ENCODE measurements at places on chromosomes 1 and 21. TPM values are rescaled to one million over a fixed set of nuclear protein-coding genes. Genes with fewer than 3 reads are reported as not detected.

DNA sequence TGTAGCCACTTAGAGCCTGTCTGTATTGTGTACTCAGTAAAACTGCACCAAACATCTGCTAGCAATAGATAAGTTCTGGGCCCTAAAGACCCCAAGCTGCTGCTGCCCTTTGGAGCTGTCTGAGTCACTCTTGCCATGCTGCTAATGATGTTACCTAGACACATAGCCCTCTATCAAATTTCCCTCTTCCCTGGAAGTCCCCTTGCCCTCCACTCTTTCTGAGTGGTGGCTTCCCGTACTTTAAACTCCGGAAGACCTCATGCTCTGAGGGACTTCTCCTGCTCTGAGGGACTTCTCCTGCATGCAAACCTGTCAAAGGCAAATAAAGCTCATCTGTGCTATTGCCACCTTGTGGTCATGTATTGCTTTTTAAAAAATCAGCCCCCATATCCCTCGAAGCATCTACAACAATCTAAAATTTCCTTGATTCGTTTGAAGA lies 34.0 kb downstream of the FH start:
- no peak for DNase-seq

DNA sequence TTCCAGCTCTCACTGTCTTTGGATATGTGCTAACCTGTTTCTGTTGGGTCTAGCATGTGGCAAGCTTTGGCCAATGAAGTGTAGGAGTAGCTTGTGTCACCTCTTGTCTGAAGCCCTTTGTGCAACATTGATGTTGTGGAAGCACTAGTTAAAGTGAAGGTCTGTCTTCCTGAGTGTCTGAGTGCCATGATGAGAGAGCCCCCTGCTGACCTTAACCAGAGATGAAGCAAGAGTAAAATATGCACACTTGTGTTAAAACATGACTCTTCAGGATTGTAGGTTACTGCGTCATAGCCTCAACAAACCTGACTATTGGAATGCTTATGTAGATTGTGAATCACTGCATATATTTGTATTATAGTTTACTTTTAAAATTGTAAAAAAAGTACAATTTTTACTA lies 103.7 kb downstream of the NCAM2 start:
- DNase-seq = no peak

DNA sequence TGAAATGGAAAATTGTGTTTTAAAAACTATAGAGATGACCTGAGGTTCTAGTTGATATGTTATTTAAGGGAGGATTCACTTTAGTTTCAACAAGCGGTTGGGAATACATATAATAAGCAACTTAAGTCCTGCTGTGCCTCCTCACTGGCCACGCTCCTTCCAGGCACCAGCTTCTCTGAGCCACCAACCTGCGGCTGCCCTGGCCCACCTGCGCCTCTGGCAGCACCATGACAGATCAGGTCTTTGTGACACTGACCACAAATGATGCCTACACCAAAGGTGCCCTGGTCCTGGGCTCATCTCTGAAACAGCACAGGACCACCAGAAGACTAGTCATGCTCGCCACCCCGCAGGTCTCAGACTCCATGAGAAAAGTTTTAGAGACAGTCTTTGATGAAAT lies 7.0 kb upstream of the USP24 start:
- DNase-seq = no peak

DNA sequence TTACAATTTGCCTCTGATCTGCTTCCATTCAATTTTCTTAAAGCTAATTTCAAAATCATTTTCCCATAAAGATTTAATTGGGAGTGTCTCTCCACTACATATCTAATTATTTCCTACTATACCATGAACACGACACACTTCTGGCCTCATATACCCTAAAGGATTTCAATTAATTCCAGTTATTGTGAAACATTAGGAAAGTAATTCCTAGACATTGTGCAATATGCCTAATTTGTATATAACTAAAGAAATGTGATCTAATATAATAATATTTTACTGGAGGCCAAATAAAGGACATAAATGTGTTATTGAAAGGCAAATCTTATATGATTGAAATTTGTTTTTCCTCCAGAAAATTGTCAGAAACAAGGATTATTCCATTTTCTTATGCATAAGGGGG lies 727.2 kb upstream of the ADGRL2 start:
- DNase-seq = no peak

- DNase-seq = no peak
These were observed 222.0 kb upstream of the PKN2 start for GRCh38 chr1:88462096-88462487.

DNA sequence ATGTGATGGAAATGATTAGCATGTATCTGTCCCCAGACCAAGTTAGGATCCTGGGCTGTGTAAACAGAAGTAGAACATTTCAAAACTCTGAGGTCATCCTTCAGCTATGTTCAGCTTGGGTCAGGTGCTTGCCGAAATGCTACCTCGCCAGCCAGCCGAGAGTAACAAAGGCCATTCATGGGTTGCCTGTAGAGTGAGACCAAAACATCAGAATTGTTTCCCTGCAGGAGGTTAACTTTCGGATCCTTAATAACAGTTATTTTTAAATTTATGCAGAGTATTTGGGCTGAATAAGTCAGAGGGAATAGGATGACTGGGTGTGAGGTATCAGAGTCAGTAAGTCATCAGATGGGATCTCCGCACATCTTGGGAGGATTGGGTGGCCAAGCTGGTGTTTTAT lies 35.6 kb downstream of the SMYD2 start:
- DNase-seq = no peak

DNA sequence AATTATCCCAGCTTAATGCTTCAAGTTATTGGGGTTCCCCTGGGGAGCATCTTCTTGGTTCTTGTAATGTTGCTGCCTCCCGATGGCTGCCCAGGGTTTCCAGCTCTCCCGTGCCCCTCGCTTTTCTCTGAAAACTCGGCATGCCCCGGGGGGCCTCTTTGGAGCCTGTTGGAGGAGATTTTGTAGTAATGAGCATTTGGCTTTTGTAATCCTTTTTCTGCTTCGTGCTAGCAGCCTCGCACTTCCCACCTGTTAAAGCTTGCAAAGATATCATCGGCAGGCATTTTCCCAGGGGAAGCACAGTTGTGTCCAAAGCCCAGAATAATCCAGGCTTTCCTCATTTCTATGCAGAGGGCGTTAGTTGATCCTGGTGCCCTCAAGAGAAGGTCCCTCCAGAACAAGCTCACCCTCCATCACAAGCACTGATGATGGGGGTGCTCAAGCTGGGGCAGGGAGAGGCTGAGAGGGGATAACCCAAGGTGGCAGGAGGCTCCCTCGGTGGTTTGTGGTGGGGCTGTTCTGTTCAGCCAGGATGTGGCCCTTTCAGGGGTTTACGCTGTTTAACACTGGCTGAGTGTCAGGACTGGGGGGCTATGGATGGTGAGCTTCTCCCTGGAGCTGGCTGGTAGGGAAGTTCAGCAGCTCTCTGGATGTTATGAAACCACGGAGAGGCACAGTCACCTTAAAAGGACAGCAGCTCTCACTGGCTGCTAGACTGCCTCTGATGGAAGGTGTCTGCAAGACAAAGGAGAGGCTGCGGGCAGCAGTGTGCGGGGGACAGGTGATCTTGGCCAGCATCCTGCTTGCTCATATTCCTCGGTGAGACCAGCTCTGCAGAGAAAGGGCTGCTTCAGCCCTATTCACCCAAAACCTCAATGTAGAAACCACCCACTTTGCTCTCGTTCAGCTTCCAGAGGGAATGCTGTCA lies 477.1 kb upstream of the VAMP3 start:
- no peak for DNase-seq

DNA sequence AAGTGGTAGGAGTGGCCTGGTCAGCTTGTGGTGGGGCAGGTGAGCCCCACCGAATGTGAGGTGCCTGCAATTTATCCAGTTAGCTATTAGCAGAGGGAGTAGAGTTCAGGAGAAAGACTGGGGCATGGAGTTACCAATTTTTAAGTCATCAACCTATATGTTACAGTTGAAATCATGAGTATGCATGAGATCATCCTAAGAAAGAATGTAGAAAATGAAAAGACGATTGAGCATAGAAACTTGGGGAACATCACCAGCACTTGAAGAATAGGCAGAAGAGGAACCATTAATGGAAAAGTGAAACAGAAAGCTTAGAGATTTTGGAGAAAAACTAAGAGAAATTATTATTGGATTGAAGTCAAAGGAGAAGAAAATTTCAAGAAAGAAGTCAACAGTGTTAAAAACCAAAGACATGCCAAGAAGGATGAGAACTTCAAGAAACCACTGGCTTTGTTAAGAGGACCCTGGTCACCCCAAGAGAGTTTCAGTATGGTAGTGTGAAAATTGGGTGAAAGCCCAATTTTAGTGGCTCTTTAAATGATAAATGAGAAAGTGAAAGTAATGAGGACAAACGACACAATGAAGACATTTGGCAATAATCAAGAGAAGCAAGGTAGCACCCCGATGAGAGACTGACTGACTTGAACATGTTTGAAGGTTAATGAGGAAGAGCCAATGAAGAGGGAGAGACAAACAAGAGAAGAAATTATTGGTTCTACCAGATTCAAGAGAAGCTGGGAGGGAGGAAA lies 36.7 kb downstream of the DNASE2B start:
- no peak for DNase-seq

- no peak for DNase-seq
These were observed 49.2 kb downstream of the S1PR1 start for GRCh38 chr1:101285922-101286570.

DNA sequence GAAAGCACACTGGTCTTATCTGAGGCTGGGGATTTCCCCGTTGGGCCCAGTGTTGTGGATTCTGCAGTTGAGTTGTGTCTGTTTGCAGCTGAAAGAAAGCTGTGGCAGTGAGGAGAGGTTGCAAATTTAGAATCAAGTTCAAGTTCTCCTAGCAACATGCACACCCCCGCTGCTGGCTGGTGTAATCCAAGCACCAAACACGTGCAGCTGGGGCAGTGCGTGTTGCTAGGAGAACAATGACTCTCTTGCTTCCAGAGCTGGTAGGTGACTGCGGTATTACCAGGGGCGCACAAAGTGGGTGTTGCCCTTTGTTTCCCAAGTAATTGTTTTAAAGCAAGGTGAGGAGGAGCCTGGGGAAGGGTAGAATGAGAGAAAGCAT lies 91.5 kb downstream of the IER5 start:
- no peak for DNase-seq

DNA sequence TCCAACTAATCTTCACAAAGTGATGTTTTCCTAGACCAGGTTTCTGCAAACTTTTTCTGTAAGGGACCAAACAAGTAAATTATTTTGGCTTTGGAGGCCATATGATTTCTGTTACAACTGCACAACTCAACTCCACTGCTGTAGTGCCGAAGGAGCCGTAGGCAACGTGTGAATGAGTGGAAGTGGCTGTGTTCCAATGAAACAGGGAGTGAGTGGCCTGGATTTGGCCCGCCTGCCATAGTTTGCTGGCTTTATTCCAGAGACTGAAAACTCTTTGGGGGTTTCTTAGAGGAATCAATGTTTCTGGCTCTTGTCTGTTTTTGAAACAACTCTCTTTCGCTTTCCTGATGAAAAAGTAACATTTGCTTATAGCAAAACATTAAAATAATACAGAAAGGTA lies 12.6 kb upstream of the ACTL8 start:
- no peak for DNase-seq

DNA sequence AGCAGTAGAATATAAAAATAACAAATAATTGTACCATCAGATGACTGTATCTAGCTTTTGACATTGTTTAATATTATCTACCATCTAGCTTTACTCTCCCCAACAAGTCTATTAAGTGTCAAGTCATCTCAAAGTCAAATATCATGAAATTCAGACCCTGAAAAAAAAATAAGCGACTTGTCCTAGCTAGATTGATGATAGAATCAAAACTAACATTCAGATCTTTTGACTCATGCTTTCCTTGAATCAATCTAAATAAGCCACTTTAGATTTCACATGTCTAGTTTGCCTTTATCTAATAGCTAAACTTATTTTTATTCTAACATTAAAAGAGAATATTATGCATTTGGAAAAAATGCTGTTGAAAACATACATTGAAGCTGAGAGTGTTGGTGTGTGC lies 35.4 kb downstream of the CRB1 start:
- DNase-seq = no peak

DNA sequence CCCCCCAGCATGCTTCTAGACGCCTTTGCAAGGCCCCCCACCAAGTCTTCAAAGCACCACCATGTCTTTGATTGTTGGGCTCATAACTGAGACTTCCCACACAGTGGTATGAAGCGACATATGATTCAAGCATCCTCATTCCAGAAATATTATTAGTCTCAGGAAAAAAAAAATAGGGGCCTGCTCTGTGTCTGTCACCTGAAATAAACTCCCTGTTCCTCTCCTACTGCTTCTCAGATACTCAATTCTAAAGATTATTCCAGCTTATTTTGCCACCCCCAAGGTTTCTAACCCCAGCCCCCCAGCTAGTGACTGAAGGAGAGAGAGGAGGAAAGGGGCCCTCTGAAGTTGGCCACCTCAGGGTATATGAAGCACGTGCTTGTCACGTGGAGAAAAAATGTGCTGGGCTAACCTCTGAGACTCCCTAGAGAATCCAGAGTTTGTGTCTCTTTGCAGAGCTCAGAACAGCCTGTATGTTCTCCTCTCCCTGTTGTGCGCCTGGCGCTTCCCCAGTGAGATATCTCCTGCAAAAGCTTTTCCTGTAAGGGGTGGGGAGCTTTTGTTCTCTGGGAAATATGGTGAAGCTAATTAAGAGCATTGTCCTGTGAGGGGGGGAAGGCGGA lies 35.9 kb upstream of the RASAL2 start:
- DNase-seq = no peak

DNA sequence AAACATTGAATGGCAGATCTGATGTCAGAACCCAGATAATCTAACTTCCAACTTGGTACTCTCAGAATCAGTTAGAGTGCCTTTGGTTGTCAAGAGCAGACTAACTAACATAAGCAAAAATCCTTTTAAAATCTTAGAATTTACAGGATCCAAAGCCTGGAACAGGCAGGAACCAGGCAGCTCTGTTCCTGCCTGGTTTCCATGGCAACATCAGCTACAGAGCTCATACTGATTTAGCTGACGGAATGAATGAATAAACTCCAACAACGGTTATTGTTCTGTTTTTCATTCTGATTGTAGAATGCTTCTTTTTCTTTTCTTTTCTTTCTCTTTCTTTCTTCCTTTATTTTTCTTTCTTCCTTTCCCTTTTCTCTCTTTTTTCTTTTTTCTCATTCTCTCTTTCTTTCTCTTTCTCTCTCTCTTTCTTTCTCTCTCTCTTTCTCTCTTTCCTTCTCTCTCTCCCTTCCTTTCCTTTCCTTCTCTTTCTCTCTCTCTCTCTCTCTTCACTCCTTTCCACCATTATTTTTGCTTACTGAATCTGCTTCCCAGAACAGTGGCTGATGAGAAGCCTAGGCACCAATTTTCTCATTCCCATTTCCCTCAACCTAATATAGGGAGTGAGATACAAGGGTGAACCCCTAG lies 121.6 kb downstream of the RGS7 start:
- no peak for DNase-seq

DNA sequence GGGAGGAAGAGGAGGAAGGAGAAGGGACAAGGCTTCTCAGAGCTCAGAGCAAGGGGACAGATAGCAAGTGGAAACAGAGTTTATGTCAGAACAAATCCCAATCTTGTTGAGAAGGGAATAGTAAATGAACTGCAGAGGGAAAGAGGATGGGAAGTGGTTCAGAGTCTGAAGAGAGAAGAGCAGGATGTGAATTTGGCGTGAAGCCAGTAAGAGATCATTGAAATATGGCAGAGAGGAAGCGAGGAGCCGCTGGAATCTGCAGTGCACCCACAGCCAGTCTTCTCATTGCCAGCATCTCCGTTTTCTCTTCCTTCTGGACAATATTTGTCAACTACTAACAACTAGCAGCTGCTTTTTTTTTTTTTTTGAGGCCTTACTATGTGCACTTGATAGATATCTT lies 19.1 kb downstream of the OLFML3 start:
- no peak for DNase-seq

USP25 gene
- total RNA-seq = 37.2 TPM

AGO4 gene
- 12.2 TPM for total RNA-seq

PDE9A gene
- total RNA-seq = 0.58 TPM

GJB4 gene
- not detected for total RNA-seq

TAL1 gene
- total RNA-seq = not detected

Data from activated B cell treated with CpG ODN at 0.5 μM for 24 hours (primary cell).